ENCODE measurements at places on chromosomes 1 and 21. TPM values are rescaled to one million over a fixed set of nuclear protein-coding genes. Genes with fewer than 3 reads are reported as not detected.
A peak's percentile ranks its signal among the peaks of the same experiment; 100 is the strongest.

- DNase-seq: peak; percentile 92
These were observed 34.9 kb downstream of the ECE1 start for GRCh38 chr1:21255284-21255942.

The PEX11B gene
- total RNA-seq: 23.3 TPM

The GSTM5 gene
- 1.4 TPM for total RNA-seq

The HPDL gene
- total RNA-seq: 3.3 TPM

The MX1 gene
- total RNA-seq: 9.2 TPM

GRCh38 chr1:73644198-73644597 lies 553.8 kb downstream of the LRRIQ3 start:
- DNase-seq: no peak

GRCh38 chr1:202049129-202049528 lies 38.7 kb downstream of the ELF3 start:
- DNase-seq: no peak

DNA sequence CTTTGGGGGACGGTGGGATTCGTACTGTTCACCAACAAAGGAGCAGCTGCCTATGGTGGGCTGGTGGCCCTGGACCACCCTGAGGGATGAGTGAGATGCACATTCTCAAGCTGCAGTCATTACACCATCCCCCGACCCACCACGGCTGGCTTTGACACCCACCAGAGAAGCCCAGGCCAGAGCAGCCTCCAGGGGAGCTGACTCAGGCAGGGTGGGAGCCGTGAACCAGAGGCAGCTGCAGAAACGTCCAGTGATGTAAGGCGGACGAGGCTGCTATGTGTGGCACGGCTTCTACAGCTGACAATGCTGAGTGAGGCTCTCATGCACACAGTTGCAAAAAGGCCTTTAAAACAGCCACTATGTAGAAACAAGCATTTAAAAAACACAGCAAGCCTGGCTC lies 40.1 kb downstream of the CHAF1B start:
- DNase-seq: no peak

Measured in suprapubic skin (tissue), 4 donors.